ENCODE measurements at places on chromosomes 12 and 14.

DNA sequence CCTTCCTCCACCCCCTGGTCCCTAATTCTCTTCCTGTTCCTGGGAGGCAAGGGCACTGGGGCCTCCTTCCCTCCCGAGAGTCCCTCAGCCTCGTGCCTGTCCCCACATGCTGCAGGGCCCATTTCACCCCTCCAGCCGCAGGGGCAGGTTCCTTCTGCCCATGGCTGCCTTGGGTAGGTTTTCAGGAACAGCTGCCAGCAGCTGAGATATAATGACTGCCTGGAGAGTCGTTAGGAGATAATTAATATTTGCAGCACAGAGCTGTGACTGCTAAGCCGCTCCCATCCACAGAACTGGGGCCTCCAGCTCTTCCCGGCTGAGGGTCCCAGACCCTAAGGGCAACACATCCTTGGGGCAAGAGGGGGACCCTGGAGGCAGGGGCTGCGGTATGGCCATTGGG, 211.9 kb upstream of the LHX5 start:
- no peak for DNase-seq

DNA sequence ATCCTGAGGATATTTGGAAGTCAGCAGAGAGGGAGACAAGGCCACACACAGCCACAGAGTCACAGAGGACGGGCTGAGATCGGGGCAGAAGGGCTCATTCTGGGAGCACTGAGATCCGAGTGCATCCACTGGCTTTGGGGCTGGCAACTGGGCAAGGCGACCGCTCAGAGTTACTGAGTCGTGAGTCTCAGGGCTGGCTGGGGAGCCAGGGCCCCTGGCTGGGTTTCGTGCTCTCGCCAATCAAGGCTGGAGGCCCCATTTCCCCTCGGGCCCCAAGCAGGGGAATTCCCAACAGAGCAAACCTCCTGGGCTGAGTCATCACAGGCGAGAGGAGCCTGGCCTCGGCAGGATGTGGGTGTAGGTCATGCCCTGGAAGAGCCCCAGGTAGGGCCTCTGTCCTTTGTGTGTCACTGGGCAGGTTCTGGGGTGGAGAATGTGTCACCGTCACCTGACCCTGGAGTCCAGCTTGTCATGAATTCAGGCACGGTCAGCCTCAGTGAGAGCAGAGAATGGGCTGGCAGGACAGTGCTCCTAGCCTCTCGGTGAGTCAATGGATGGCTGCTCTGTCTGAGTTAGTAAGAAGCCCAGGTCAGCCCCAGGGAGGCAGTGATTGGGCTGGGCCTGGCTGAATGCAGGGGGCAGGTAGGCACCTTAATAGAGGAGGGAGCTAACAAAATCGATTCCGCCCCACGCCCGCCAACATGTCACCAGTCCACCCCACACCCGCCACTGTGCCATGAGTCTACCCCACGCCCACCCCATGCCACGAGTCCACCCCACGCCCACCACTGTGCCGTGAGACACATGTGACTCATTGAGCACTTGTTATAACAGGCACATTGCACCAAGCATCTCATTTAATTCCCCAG, 16.9 kb downstream of the ASB2 start:
- DNase-seq = peak; percentile 92

- no peak for DNase-seq
Observed at GRCh38 chr12:24845615-24846014, 103.3 kb downstream of the BCAT1 start.

GRCh38 chr12:102891756-102892155, 25.3 kb downstream of the PAH start:
- DNase-seq = no peak

Measured in HL-60 (cell line).